ENCODE measurements at places on chromosomes 5 and 9.

DNA sequence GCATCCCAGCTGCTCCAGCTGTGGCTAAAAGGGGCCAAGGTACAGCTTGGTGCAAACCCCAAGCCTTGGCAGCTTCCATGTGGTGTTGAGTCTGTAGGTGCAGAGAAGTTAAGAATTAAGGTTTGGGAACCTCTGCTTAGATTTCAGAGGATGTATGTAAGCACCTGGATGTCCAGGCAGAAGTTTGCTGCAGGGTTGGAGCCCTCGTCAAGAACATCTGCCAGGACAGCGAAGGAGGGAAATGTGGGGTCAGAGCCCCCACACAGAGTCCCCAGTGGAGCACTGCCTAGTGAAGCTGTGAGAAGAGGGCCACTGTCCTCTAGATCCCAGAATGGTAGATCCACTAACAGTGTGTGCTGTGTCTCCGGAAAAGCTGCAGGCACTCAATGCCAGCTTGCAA is 236.2 kb upstream of the ADRA1B start:
- DNase-seq = no peak

DNA sequence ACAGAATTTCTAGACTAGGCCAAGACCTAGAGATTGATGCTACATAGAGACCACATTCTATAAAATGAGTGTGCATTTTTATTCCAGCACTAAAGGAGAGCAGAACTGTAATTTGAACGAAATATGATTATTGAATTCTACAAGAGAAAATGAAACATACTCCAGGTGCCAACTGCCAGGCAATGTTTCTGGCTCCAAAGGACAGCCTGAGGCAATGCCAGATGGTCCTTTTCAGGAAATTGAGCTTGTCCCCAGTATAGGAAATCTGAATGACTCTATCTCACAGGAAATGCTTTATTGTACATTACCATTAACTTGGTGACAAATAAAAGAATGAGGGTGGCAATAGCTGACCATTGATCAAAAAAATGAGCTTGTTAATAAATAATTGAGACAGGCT is 28.8 kb upstream of the RASGRF2 start:
- no peak for DNase-seq

GRCh38 chr5:150562832-150563231 is 54.9 kb downstream of the NDST1 start:
- DNase-seq = no peak

GRCh38 chr9:133702798-133703590 is 35.2 kb downstream of the SARDH start:
- no peak for DNase-seq

GRCh38 chr5:97182571-97183099 is 412 bp downstream of the RIOK2 start:
- DNase-seq = no peak

DNA sequence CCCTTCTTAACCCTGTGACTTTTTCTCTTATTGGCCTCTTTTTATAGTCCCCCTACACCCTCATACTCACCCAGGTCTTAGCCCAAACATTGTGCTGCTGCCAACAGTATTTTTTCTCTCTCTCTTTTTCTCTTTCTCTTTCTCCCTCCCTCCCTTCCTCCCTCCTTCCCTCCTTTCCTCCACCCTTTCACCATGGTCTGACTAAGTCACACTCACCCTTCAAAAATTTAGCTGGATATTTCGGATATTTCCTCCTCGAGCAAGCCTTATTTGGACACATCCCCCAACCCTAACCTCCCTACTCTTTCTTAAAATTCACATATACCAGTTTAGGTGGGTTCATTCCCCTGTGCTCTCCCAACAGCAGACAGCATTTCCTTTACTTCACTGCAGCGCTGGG is 64.7 kb downstream of the FGF1 start:
- no peak for DNase-seq

DNA sequence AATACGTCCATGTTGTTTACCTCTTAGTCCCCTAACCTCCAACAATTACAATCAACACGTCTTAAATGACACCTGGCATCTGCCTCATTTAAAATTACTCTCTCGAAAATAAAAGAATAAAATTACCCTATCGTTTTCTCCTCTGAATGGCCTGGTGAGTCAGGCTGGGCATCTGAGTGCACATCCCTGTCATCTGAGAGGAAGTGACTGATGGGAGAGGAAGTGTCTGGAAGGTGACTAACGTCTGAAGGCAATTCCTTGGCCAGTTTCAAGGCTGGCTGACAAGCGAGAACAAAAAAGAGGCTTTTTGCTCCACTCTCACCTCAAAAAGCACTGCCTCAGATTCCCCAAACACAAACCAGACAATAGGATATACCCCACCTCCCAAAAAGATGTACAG is 57.7 kb downstream of the MAPKAP1 start:
- no peak for DNase-seq

DNA sequence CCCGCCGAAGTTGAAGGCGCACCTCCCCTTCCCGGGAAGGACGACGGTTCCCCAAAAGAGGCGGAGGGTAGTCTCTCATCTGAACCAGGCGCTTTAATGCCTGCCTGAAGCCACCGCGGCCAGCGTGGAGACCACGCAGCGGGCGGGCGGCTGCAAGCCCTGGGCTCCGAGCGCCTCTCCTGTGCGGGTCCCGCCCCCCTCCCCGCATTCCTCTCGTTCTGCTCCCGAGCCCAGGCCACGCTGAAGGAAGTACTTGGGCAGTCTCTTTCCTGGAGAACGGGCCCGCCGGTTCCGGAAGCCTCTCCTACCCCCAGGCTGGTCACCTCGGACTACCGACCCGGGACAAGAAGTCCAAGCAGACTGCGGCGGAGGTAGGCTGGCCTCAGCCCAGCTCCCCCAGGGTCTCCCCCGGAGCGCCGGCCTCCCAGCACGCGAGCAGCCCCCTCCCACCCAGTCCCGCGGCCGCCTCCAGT is 571 bp downstream of the PPIC start:
- DNase-seq = no peak

Measured in amygdala (tissue), 56 donors.